ENCODE measurements at places on chromosomes 6 and 20. TPM values are rescaled to one million over a fixed set of nuclear protein-coding genes. Genes with fewer than 3 reads are reported as not detected.

BPIFA1 gene
- total RNA-seq: not detected

CLPSL1 gene
- not detected for total RNA-seq

BPIFB1 gene
- total RNA-seq: not detected

APCDD1L gene
- total RNA-seq: 2.0 TPM

KCNQ2 gene
- total RNA-seq: not detected

SLX4IP gene
- total RNA-seq: 6.4 TPM

CBFA2T2 gene
- 9.7 TPM for total RNA-seq

SEMG1 gene
- not detected for total RNA-seq

GRCh38 chr6:109526905-109527628 lies 44.0 kb upstream of the ZBTB24 start:
- no peak overlapping the region for H3K4me3 ChIP-seq
- no peaks in the 10 kb centered on the region for H3K27me3 ChIP-seq
- DNase-seq: peak; percentile 78
- no peaks in the 10 kb centered on the region for H3K36me3 ChIP-seq

DNA sequence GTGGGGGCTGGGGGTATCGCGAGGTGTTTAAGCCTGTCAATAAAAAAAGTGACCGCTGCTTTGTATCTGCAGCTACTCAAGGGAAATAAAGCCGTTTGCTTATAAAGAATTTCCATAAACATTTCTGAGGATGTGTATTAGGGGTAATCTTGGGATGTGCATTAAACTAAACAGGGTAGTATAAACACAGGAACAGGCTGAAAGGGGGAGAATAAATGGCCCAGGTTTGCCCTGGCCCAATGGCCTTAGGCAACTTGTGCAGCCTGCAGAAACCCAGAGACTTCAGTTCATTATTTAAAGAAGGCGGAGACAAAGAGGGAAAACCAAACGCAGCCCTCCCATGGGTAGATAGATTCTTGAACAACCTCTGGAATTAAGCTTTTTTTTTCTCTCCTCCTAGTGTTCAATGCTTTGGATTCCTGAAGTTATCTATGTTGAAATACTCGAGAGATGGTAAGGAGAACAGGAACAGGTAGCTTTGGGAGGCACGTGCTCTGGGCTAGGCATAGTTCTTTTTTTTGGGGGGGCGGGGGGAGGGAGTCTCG lies 35.6 kb upstream of the SALL4 start:
- DNase-seq: no peak
- no peaks in the 10 kb centered on the region for H3K4me1 ChIP-seq
- H3K27ac ChIP-seq: no peak overlapping the region
- no peak overlapping the region for H3K4me3 ChIP-seq
- H3K36me3 ChIP-seq: no peaks in the 10 kb centered on the region

DNA sequence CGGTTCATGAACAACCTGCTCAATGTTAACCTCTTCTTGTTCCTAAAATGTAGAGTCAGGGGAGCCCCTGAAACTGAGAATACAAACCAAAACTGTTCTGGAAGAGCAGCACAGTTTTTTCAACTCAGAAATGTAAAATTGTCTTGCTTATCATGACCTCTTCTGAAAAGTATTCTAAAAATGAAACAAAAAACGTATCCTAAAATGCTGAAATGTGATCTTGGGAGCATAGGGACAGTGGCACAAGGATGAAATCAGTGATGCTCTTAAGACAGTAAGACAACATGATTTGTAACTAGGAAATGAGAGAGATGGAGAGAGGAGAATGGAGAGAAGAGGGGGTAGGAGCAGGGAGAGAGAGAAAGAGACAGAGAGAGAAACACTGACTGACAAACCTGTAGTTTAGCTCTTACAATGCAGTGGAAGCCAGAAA lies 27.5 kb downstream of the NCOA7 start:
- no peaks in the 10 kb centered on the region for H3K36me3 ChIP-seq
- no peak overlapping the region for H3K27ac ChIP-seq
- no peak overlapping the region for H3K4me3 ChIP-seq
- no peaks in the 10 kb centered on the region for H3K27me3 ChIP-seq
- H3K4me1 ChIP-seq: peaks cover 4% of the 10 kb centered on the region

GRCh38 chr20:23928353-23928752 lies 48.8 kb upstream of the CST5 start:
- H3K36me3 ChIP-seq: no peaks in the 10 kb centered on the region
- H3K27ac ChIP-seq: no peak overlapping the region
- peaks cover 41% of the 10 kb centered on the region for H3K27me3 ChIP-seq
- no peak overlapping the region for H3K4me3 ChIP-seq
- no peaks in the 10 kb centered on the region for H3K4me1 ChIP-seq
- DNase-seq: no peak

GRCh38 chr6:34561227-34561530 lies 5.0 kb upstream of the SPDEF start:
- no peaks in the 10 kb centered on the region for H3K36me3 ChIP-seq
- H3K27ac ChIP-seq: no peak overlapping the region
- H3K4me1 ChIP-seq: peaks cover 8% of the 10 kb centered on the region

DNA sequence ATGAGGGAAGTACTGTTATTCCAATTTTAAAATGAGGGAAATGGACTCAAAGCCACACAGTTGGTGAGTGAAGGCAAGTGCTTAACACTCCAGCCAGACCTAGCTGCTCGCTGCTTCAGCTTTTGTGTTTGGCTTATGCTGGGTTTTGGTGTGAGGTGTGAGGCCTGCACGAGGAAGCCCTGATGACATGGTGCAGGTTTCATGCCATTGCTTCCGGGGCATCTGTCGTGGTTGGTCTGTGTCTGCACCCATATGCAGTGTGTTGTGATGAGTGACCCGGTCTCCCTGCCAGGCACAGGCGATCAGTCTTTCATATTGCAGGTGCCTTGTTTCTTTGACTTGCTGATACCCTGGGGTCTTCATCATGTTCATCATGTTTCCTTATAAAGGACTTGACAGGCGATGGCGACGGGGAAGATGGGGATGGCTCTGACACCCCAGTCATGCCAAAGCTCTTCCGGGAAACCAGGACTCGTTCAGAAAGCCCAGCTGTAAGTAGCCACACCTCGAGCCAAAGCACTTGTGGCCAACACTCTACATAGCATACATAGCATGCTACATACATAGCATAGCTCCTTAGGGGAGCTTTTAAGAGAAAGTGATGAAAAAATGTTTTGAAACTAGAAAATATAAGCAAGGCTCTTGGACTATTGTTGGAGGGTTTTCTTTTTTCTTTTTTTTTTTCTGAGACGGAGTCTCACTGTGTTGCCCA lies 22.3 kb downstream of the DNMT3B start:
- H3K4me3 ChIP-seq: no peak overlapping the region
- no peaks in the 10 kb centered on the region for H3K27me3 ChIP-seq
- no peak overlapping the region for H3K27ac ChIP-seq
- H3K36me3 ChIP-seq: peaks cover 11% of the 10 kb centered on the region

- H3K27me3 ChIP-seq: no peaks in the 10 kb centered on the region
- no peak overlapping the region for H3K4me3 ChIP-seq
- DNase-seq: no peak
- no peak overlapping the region for H3K27ac ChIP-seq
- H3K36me3 ChIP-seq: no peaks in the 10 kb centered on the region
- H3K4me1 ChIP-seq: peaks cover 12% of the 10 kb centered on the region
Measured at GRCh38 chr6:127585123-127585522, 8.1 kb downstream of the C6orf58 start.

DNA sequence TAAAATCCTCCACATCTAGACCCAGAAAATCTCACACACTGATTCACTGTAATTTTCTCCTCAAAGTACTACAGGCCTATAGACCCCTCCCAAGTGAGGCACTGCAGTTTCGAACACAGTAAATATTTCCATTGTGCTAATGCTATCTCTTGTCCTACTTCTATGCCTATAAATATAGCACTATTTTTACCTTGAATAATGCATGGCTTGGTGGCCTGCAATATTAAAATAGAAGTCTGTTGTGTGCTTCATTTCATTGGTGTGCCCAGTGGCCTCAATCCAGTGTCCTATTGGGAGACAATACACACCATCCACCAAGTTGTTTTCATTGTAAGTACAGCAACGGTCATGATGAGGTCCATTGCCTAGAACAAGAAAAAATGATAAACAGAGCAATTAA lies 49.4 kb downstream of the EPM2A start:
- no peak overlapping the region for H3K4me3 ChIP-seq
- DNase-seq: no peak
- H3K27ac ChIP-seq: no peak overlapping the region
- peaks cover 15% of the 10 kb centered on the region for H3K4me1 ChIP-seq
- H3K36me3 ChIP-seq: no peaks in the 10 kb centered on the region
- no peaks in the 10 kb centered on the region for H3K27me3 ChIP-seq

DNA sequence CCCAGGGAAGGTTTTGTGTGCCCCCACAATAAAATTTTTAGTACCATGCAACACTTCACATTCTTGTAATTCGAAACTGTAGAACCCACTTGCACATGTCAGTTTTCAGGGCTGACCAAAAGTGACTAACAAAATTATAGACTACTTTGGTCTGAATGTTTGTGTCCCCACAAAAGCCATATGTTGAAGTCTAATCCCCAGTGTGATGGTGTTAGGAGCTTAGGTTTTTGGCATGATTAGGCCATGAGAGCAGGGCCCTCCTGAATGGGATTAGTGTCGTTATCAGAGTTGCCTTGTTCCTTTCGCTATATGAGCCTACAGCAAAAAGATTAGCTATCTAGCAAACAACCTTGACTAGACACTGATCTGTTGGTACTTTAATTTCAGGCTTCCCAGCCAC lies 49.0 kb upstream of the TENT5A start:
- H3K27me3 ChIP-seq: no peaks in the 10 kb centered on the region
- peaks cover 5% of the 10 kb centered on the region for H3K4me1 ChIP-seq
- DNase-seq: no peak

DNA sequence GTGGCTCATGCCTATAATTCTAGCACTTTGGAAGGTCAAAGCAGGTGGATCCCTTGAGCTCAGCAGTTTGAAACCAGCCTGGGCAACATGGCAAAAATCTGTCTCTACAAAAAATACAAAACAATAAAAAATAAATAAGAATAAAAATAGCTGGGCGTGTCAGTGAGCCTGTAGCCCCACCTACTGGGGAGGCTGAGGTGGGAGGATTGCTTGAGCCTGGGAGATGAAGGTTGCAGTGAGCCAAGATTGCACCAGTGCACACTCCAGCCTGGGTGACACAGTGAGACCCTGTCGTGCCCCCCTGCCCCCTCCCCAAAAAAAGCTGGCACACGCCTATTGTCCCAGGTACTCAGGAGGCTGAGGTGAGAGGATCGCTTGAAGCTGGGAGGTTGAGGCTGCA lies 35.1 kb upstream of the SRPK1 start:
- no peaks in the 10 kb centered on the region for H3K36me3 ChIP-seq
- H3K27ac ChIP-seq: no peak overlapping the region
- H3K4me1 ChIP-seq: peaks cover 10% of the 10 kb centered on the region
- DNase-seq: no peak
- H3K4me3 ChIP-seq: no peak overlapping the region

GRCh38 chr6:148761527-148762011 lies 14.7 kb downstream of the UST start:
- H3K4me3 ChIP-seq: no peak overlapping the region
- no peak overlapping the region for H3K27ac ChIP-seq
- no peaks in the 10 kb centered on the region for H3K27me3 ChIP-seq

DNA sequence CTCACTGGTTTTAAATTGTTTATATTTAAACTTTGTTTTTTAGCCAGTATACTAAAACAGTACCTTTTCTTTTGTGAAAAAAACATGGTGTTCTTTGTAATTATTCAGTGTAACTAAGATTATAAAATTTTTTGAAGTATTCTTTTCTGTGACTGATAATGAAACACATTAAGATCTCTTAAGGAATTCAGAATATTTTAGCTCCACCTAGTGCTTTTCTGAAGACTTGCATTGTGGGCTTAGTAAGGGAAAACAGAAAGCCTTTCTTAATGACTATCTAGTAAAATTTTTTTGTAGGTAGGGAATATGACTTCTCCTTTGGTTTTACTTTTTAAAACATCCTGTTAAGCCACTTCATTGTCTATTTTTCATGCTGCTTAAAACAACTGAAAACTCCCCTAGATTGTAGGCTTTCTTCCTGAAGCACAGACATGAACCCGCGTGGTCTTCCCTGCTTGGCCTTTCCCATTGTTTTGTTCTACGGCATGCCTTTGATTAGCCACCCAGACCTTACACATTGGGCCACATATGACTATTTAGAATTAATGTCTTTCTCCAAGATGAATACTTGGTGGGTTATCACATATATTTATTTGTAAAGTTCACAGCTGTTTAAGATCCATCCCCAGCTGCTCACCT lies 72.1 kb downstream of the AFDN start:
- H3K36me3 ChIP-seq: no peaks in the 10 kb centered on the region
- H3K27ac ChIP-seq: no peak overlapping the region
- peak; percentile 59 for DNase-seq
- H3K4me3 ChIP-seq: no peak overlapping the region

- H3K27me3 ChIP-seq: no peaks in the 10 kb centered on the region
Measured at GRCh38 chr6:166343150-166343487, 774 bp upstream of the SFT2D1 start.

DNA sequence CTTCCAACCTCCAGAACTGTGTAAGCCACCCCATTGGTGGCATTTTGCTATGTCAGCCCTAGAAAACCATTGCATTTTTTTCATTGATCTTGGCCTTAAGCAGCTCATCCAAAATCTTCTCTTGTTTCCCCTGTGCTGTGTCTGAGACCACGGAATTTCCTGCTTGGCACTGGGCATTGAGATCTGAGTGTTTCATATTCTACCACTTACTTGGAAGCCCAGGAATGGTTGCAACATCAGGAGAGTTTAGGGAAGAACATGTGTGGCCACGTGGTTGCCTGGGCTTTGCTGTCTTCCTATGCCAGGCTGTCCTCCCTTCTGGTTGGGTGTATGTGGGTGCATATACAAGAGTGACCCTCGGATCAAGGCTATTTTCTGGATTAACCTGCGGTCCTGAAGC lies 139.3 kb upstream of the PMEPA1 start:
- no peak overlapping the region for H3K27ac ChIP-seq
- no peak overlapping the region for H3K4me3 ChIP-seq
- no peaks in the 10 kb centered on the region for H3K36me3 ChIP-seq
- no peak for DNase-seq
- 0 out of 2 replicates have a peak, but pooled peaks cover 7% of the 10 kb centered on the region for H3K4me1 ChIP-seq

DNA sequence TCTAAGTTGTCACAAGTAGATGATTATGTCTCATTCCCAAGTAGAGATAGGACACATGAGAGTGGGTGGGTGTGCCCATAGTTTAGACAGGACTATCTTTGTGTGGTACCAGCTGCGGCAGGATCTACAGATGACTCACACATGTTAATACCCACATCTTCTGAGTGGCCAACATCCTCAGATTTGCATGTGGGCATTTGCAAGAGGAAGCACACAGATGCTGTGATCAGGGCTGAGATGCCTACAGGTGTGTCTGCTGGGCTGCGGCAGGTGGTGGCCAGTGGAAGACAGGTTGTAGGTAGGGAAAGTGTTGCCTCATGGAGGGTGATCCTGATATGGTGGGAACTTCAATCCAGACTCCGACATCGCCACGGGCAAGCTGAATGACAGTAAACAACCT lies 50.8 kb downstream of the UTRN start:
- no peaks in the 10 kb centered on the region for H3K27me3 ChIP-seq
- H3K4me1 ChIP-seq: peaks cover 15% of the 10 kb centered on the region
- H3K4me3 ChIP-seq: no peak overlapping the region
- no peaks in the 10 kb centered on the region for H3K36me3 ChIP-seq
- no peak overlapping the region for H3K27ac ChIP-seq
